Activated T-cell treated with anti-CD3 and anti-CD28 coated beads for 4 hours (primary cell): ENCODE measurements at places on chromosomes 5 and 9.

DNA sequence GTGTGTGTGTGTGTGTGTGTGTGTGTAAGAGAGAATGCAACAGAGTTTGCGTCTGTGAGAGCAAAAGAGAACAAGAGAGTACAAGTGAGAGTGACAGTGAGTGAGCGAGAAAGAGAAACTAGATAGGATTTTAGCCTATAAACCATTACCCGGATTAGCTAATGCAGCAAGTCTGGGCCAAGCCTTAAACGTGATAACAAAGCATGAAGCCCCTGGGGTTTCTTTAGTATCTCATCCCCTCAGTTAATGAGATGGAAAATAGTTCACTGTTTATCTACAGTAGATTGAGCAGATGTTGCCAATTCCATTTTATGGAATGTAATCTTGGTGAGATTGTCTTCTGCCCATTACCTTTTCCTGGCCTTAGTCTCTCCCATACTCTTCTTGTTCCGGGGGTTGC, 114.5 kb downstream of the MAT2B start:
- DNase-seq: no peak

GRCh38 chr5:177089825-177090641, 3.3 kb downstream of the FGFR4 start:
- no peak for DNase-seq

- DNase-seq: no peak
Observed at GRCh38 chr5:102539562-102539961, 40.8 kb upstream of the SLCO6A1 start.

GRCh38 chr9:2936221-2936620, 92.3 kb upstream of the PUM3 start:
- no peak for DNase-seq

DNA sequence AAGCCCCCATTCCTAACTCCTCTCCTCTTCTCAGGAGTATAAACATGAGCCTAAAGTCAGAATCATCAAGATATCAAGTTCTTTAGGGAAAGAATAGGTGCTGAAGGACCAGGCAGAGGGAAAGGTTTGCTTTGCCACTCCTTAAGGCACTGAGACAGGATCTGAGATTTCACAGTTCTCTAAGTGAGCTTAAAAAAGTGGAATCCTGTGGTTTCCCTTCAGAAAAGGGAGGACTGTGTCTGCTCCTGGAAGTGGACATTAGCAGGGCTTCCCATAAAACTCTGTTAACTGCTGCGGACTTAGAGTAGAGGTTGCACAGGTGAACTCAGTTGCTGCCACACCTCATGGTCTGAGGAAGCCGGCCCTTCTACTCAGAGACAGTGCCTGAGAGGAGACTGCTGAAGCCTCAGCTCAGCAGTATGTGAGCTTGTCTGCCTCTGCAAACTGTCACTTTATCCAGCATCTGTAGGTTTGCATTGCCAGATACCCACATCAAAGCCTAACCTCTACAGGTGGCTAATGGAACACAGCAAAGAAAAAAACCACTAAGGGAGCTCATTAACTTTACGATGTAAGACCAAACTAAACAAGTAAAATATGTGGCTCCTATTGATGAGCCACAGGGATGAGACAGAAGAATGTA, 42.9 kb downstream of the RIC1 start:
- no peak for DNase-seq

DNA sequence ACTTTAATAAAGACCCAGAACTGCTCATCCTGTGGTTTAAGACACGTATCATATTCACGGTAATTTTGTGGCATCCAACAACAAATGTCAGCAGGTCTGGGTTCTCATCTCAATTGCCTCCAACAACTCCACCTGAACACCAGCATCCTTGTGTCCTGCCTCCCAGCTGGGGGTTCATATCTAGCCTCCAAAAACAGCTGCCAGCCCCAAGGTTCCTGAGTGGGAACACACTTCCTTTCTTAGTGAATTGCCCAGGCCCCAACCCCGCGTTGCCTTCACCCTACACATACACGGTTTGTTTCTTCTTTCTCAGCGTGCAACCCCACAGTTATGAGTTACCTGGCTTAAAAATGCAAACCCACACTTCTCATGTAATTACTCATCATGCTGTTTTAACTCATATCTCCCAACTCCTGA, 77.9 kb downstream of the SEMA4D start:
- peak; percentile 36 for DNase-seq
